Pancreas (tissue), 10 donors: ENCODE measurements at places on chromosomes 2 and 18.
A peak's percentile ranks its signal among the peaks of the same experiment; 100 is the strongest.

GRCh38 chr2:179263446-179264367 lies 925 bp downstream of the SESTD1 start:
- DNase-seq: peak; percentile 85

DNA sequence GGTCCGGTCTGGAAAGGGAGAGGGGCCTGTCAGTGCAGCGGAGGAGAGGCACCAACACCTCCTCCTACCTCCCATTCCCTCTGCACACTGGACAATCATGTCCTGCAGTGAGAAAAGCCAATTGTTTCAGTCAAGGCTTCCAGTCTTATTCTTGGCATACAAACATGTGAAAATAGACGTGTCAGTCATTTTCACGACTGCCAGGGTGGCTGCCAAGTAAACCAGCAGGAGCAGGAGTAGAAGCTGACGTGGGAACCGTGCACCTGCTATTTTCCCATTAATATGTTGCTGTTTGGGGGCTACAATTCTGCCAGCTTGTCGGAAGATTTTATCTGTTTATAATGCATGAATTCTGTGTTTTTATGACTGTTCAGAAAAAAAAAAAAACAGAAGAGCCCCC lies 202.3 kb downstream of the SPP2 start:
- no peak for DNase-seq

DNA sequence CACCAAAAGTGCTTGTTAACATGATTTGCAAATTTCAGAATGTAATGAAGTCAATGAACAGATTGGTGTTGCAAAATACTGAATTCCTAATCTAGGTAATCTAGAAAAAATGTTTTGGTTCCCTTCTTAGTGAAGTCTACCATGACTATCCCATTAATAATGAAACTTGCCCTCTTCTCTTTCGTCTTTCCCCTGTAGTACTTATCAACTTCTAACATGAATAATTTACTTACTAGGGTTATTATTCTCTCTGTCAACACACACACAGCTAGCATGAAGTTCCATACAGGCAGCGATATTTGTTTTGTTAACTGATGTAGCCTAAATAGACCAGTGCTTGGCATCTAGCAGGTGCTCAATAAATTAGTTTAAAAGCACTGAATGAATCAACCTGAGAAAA lies 160.2 kb downstream of the NCK2 start:
- no peak for DNase-seq

DNA sequence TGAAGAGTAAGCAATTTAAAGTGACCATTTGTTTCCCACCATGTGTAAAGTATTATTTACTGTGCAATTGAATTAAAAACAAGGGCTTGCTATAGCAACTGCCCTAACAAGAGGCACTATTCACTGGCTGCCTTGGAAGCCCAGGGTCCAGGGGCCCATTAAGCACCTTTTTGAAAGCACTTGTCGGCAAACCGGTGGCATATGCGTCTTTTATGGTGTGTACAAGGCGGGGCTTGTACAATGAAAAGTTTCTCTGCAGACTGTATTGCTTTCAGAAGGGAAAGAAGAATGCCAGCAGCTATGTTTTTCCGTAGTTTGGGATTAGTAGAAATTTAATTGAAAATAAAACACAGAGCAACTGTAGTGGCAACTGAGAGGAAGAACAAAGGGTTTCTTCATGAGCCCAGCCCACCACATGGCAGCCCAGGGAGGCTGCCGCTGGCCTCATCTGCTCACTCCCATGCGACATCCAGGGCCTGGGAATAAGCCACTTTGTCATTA lies 279.5 kb upstream of the PARD3B start:
- no peak for DNase-seq

DNA sequence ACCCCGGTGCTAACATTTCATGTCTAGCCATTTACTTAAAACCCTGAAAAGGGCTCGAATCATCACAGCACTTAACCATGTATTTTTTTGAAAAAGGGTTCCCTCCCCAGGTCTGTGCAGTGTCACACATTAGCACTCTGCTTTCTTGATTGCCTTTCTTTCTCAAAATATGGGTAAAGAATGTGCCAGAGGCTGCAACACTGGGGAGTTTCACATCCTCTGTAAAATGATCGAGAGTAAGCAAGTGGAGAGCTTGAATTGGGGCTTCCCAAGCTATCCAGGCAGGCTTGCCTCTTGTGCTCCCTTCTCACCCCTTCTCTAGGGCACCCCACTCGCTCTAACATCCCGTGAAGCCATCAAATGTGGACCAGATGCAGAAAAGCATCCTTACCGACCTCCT lies 177.0 kb upstream of the CCDC68 start:
- DNase-seq: no peak

GRCh38 chr2:229297247-229297646 lies 26.2 kb upstream of the PID1 start:
- no peak for DNase-seq

GRCh38 chr18:40937386-40937785 lies 1017.6 kb upstream of the PIK3C3 start:
- no peak for DNase-seq

- no peak for DNase-seq
These were observed 978.1 kb upstream of the CDH2 start for GRCh38 chr18:29154758-29155725.

- no peak for DNase-seq
These were observed 23.9 kb downstream of the NBEAL1 start for GRCh38 chr2:203038586-203038985.

DNA sequence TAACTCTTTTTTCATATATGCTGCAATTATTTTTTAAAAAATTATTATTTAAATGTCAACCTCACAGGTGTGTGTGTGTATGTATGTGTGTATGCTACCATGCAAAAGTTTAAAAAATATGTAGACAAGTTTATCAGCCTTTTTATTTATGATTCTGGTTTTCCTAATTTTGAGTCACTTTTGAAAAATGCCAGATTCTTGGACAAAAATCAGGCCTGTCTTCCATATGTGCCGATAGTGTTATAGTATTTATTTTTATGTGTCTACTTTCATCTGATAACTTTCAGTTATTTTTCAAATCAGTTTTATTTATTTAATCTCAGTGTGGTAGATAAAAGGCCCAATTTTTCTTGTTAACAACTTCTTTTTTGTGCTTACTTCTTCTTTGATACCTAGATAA lies 176.2 kb downstream of the RDH14 start:
- no peak for DNase-seq

GRCh38 chr2:223920109-223920508 lies 25.0 kb downstream of the WDFY1 start:
- no peak for DNase-seq

DNA sequence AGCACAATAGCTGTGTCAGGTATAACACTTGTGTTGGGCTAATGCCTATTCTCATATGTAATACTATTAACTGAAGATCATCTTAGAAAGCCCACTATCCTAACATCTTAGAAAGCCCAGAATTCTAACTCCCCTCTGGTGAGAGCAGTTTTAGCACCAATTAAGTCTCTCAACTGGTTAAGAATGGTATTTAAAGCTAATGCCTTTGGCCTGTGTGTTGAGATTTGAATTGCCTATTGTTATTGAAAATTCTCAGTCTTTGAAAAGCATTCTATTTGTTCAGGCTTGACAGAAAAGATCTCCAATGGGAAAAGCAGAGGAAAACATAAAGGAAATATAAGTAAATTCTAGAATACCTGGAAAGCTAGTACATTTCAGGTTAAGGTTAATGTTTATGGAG lies 352.5 kb downstream of the ARHGAP15 start:
- no peak for DNase-seq

GRCh38 chr2:37556256-37556655 lies 115.2 kb downstream of the CDC42EP3 start:
- DNase-seq: no peak

- no peak for DNase-seq
These were observed 209.0 kb downstream of the FAM210A start for GRCh38 chr18:13517369-13517768.

DNA sequence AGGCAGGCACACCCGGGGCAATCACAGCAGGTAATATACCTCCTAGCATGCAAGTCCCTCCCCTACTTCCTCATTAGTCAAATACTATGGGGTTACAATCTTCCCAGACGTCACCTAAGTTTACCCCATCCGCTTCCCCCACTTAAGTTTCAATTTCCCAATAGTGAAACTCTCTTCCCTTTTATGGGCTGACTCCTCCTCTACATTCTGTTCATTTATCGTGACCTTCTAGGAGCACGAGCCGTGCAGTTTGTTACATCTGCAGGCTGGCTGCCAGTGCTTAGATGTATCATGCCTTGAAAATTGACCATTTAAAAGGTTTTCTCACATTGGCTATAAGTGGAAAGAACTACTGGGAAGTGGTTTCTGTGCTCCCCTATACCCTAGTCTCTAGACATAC lies 1357.8 kb upstream of the CRIM1 start:
- DNase-seq: no peak

DNA sequence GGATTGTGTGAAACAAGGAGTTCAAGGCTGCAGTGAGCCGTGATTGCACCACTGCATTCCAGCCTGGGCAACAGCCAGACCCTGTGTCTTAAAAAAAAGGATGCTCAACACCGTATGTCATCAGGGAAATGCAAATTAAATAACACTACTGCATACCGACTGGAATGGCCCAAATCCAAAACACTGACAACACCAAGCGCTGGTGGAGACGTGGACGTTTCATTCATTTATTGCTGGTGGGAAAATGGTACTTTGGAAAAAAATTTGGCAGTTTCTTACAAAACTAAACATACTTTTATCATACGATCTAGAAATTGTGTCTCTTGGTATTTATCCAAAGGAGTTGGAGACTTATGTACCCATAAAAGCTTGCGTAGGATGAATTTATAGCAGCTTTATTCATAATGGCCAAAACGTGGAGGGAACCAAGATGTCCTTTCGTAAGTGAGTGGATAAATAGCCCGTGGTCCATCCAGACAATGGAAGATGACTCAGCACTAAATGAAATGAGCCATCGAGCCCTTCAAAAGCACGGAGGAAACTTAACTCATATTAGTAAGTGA lies 24.2 kb downstream of the NEU4 start:
- DNase-seq: no peak

- DNase-seq: no peak
These were observed 115.4 kb downstream of the CCDC85A start for GRCh38 chr2:56299171-56299691.

GRCh38 chr2:198309673-198310280 lies 505.4 kb downstream of the PLCL1 start:
- no peak for DNase-seq

DNA sequence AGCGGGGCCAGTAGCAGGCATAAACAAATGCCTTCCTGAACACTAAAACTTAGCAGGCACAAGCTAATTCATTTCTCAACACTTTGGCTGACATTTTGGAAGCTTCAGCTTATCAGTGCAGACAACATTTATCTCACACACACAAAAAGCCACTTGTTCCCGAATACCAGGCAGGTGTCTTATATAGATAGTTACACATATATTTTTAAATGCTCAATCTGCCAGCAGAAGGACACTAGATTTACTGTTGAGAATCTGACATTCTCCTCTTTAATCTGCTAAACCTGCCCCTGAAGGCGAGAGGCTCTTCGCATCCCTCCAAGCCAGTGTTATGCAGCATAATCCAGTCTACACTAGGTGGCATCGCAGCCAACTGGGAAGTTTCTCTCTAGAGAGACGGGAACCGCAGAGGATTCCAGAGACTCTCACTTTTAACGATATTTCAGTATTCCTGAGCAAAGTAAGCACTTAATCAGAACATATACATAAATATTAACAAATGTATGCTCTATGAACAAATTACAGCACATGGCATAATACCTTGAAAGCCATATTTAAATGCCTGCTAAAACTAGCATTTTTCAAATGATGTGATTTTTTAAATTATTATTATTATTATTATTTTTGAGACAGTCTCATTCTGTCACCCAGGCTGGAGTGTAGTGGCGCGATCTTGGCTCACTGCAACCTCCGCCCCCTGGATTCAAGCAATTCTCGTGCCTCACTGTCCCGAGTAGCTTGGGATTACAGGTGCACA lies 90.2 kb upstream of the SCG2 start:
- DNase-seq: no peak

GRCh38 chr2:105537920-105538319 lies 139.1 kb upstream of the FHL2 start:
- DNase-seq: no peak

- DNase-seq: no peak
These were observed 35.6 kb downstream of the EHBP1 start for GRCh38 chr2:62741127-62741526.

GRCh38 chr2:167550448-167550847 lies 662.2 kb downstream of the XIRP2 start:
- no peak for DNase-seq

DNA sequence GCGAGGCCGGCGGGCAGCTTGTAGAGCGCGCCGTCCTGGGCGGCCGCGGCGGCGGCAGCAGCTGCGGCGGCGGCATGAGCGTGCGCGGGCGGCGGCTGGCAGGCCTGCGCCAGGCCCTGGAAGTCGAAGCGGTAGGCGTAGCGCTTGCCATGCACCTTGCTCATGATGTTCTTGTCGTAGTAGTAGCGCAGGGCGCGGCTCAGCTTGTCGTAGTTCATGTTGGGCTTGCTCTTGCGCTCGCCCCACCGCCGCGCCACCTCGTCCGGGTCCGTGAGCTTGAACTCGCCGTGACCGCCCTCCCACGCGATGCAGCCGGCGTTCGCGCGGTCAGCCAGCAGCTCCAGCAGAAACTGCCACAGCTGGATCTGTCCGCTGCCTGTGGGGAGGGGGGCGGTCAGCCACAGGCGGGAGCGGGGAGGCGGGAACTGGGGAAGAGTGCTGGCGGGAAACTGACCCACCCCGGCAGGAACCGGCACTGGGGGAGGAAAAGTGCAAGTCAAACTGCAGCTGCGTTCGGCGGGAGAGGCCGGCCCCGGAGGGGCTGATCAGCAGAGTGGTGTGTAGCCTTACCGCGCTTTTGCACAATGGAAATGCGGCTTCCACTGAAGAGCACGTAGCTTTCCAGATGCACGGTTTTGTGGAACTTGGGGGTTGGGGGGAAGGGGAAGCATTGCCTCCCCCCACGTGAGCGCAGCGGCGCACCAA lies 3.0 kb downstream of the FEV start:
- DNase-seq: no peak

GRCh38 chr2:149169656-149170055 lies 131.2 kb downstream of the LYPD6B start:
- peak; percentile 48 for DNase-seq

DNA sequence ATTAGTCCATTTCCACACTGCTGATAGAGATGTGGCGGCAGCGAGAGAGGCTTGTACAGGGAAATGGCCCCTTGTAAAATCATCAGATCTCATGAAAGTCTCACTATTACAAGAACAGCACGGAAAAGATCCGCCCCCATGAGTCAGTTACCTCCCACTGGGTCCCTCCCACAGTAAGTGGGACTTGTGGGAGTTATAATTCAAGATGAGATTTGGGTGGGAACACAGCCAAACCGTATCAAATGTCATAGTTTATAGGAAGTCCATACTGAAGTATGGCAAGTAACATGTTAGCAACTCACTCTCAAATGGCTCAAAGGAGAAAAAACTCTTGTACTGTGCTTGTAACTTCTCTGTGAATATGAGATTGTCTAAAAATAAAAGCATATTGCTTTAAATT lies 56.1 kb downstream of the FARP2 start:
- DNase-seq: no peak

GRCh38 chr18:60113396-60113795 lies 213.6 kb downstream of the PMAIP1 start:
- no peak for DNase-seq
